Upper lobe of right lung (tissue), 1 donor: ENCODE measurements at places on chromosomes 6 and 20.

DNA sequence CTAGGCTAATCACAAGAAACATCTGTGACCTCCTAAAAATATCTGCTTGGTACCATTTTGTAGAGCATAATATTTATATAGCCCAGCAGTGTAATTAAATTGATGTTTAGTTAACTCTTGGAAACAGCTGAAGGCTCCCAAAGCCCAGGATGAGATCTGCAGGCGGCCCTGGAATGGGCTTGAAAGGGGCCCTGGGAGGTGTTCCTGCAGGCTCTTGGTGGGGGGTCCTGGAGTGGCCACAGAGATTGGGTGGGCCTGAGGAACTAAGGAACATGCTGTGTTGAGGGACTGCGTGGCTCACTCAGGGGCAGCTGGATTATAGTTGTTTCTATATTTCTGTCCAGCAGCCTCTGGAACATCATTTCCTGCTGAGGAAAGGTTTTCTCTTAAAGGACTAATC is 9.2 kb downstream of the SCP2D1 start:
- no peak for DNase-seq

GRCh38 chr20:49318091-49318429 is 40.2 kb upstream of the ZNFX1 start:
- no peak for DNase-seq

DNA sequence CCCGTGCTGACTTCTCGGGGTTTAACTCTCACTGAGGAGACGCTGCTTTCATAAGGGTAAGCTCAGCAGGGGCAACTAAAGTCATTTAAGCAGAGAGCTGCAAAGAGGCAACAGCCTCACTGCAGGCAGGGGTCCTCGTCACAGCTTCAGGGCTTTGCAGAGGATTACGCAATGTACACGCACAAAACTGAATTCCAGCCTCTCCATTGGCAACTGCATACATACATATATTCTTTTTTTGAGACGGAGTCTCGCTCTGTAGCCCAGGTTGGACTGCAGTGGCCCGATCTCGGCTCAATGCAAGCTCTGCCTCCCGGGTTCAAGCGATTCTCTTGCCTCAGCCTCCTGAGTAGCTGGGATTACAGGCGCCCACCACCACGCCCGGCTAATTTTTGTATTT is 2.4 kb downstream of the GMEB2 start:
- DNase-seq, result no peak

DNA sequence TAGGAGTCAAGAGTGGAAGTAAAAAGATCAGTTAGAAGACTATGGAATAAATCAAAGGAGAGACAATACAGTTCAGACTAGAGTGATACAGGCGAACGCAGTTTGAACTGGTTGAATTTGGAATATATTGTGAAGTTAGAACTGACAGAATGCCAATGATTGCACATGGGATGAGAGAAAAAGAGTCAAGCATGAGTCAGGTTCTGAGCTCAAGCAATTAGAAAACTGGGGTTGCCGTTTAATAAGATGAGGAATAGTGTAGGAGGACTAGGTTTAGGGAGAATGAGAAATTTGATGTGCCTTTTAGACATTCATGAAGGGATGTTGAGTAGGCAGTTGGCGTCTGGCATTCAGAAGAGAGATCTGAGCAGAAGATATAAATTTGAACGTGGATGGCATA is 8.0 kb downstream of the RNF217 start:
- DNase-seq, result no peak

DNA sequence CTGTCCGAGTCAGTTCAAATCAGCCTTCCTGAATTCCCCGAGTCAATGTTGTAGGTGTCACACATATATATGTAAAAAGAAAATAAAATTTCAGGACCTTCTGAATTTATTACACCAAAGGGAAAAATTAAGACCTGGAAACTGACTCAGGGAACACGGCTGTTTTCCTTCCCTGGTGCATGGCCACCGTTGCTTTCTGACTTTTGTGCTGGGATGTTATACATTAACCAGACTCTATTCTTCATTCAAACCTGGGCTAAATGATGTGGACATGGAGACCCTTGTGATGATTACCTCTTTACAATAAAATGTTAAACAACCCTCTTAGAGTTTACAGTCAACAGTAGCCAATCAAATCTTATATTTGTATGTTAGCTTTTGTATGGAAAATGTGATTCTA is 51.4 kb upstream of the PLEKHG1 start:
- no peak for DNase-seq

GRCh38 chr6:149037051-149037671 is 280.4 kb upstream of the TAB2 start:
- DNase-seq, result no peak

- DNase-seq, result no peak
Measured at GRCh38 chr6:127300411-127300810, 33.7 kb downstream of the RNF146 start.

DNA sequence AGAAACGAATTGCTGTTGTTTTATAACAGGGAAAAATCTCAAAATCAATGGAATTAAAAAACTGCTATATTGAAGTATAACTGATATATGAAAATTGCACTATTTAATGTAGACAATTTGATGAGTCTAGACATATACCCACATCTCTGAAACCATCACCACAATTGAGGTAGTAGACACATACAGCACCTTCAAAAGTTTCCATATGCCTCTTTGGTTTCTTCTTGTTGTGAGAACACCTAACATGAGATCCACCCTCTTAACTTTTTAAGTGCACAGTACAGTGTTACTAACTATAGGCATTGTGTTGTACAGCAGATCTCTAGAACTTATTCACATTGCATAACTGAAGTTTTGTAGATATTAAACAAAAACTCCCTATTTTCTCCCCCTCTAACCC is 14.0 kb upstream of the SLC17A5 start:
- DNase-seq, result no peak

DNA sequence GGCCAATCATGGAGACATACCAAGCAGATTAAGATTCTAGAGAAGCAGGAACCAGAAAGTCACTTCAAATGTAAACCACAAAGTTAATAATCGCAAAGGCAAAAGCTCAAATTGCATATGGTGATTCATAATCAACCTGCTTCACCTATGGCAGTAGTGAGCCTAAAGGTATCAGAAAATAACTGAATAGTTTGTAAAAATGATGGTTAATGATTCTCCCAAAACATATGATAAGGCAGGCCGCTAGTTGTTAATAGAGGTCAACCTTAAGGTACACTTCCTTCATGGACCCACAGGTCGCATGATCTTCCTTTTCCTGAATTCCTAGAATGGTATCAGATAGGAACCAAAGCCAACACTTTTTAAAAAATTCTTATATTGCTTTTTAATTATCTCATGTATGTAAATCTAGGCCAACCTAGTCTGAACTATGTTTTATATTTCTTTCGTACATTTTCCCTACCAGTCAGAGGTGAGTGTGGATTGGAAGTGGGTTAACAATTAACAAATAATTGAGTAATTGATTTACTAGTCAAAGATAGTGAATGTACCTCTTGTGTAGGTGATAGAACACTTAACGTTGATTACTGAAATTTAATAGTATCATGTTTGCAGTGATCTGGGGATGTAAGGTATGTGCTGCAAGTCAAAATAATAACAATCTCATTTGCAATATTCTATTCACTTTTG is 16.4 kb downstream of the TAAR2 start:
- no peak for DNase-seq

GRCh38 chr6:157557559-157557958 is 176.6 kb downstream of the ZDHHC14 start:
- no peak for DNase-seq

- DNase-seq, result no peak
Measured at GRCh38 chr6:27865850-27866356, 46.3 kb downstream of the OR2B2 start.

- peak; percentile 72 for DNase-seq
Measured at GRCh38 chr20:17870086-17870740, 98.4 kb downstream of the SNX5 start.

DNA sequence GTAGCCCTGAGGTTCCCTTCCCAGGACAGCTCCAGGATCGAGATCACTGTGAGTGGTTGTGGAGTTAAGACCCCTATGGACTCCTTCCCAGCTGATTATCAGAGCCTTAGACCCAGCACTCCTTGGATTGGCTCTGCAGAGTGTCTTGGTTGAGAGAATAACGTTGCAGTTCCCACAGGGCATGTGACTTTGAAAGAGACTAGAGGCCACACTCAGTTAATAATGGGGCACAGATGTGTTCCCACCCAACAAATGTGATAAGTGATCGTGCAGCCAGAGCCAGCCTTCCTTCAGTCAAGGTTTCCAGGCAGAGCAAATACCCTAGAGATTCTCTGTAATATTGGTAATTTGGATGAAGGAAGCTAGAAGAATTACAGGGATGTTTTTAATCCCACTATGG is 5.2 kb upstream of the BTN2A2 start:
- no peak for DNase-seq

- no peak for DNase-seq
Measured at GRCh38 chr6:40343877-40344565, 243.1 kb downstream of the LRFN2 start.

DNA sequence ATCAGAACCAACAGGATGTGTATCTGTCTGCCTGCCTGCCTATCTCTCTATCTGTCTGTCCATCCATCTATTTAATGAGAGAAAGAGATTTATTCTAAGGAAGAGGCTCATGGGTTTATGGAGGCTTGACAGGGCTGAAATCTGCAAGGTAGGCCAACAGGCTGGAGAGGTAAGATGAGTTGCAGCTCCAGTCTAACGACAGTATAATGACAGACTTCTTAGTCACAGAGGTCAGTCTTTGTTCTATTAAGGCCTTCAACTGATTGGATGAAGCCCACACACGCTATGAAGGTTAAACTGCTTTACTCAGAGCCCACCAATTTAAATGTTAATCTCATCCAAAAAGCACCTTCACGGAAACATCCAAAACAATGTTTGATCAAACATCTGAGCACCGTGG is 100.3 kb upstream of the ENPP5 start:
- no peak for DNase-seq

DNA sequence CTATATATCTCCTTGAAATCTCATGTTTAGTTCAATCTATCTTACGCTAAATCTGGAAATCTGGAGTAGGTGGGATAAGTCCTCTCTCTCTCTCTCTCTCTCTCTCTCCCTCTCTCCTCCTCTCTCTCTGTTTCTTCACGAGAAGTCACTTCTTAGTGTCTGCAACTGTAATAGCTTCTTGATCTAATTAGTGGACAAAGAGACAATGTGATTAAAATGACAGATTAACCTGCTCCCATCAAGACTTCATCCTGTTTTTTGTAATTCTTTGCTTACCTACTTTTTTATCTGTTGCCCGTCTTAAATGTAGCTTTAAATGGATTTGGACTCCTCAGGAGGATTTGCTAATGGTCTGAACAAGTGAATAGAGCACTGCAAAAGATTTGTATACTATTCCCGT is 2.5 kb upstream of the FYN start:
- no peak for DNase-seq

GRCh38 chr6:130780122-130780521 is 47.1 kb upstream of the SMLR1 start:
- DNase-seq, result no peak

- no peak for DNase-seq
Measured at GRCh38 chr6:167855825-167856425, 29.2 kb downstream of the AFDN start.

- no peak for DNase-seq
Measured at GRCh38 chr20:12166053-12166717, 248.5 kb downstream of the BTBD3 start.

GRCh38 chr6:45712786-45713185 is 302.9 kb downstream of the CLIC5 start:
- no peak for DNase-seq

DNA sequence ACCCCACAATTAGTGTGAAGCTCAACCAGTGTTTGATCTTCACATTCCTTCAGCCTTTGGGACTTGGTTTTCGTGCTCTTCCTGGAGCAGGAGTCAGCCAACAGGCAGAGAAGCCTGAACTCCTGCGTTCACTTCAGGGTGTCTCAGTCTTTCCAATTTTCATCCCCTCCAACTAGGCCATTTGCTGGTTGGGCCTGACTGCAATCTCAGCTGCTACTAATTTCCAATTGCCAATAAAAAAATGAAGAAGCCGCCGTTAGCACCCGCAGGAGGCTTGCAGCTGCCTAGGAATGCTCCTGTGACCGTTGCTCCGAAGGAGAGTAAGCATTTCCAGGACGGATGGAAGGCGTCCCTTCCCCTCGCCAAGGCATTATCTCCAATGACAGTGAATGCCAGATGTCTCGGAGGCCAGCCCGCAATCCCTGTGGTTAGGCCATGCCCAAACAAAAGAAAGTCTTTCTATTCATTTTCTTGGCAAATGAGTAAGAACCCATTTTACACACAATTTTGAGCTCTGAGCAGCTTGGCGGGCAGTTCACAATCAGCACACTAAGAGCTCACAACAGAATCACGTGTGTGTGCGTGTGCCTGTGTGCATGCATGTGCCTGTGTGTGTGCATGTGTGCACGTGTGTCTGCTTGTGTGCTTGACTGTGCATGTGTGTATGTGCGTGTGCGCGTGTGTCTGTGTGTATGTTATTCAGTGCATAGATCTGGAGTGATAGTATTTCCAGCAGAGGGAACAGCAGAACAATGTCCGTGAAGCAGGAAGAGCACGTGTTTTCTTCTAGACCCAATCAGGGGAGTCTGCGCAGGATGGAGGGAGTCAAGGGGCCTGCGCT is 301.2 kb downstream of the SMOC2 start:
- no peak for DNase-seq

- DNase-seq, result no peak
Measured at GRCh38 chr20:2379511-2380229, 1.0 kb upstream of the TGM6 start.

- DNase-seq, result no peak
Measured at GRCh38 chr6:25777856-25778649, 23.5 kb downstream of the SLC17A4 start.

DNA sequence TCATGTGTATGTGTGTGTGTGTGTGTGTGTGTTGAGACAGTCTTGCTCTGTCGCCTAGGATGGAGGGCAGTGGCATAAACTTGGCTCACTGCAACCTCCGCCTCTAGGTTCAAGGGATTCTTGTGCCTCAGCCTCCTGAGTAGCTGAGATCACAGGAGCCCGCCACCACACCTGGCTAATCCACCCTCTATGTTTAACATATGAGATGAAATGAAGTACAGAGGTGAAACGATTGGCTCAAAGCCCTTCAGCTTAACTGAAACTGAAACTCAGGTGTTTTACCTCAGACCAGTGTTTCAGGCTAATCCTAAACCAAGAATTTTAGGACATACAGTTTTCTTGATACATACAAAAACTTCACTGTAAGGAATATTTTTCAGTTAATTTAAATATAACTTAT is 167.3 kb downstream of the KCNQ5 start:
- DNase-seq, result no peak

DNA sequence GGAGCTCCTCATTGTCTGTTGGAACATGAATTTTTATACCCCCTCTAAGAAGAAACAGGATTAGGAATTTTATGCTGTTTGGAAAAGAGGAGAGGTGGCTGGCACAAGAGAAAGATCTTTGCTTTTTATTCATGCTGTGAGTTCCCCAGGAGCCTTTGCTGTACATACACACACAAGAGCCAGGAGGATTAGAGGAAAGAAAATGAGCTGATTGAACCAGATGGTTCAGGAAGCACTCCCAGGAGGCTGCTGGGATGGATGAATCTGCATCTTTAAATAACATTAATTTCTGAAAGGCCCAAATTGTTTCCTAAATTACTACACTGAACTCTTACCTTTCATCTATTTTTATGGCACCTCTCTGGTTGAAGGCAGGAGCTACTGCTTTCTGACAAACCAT is 20.1 kb upstream of the TCP11 start:
- no peak for DNase-seq
